ENCODE measurements at places on chromosomes 5 and 9.
A peak's percentile ranks its signal among the peaks of the same experiment; 100 is the strongest.

GRCh38 chr5:143635146-143635752, 176.7 kb upstream of the HMHB1 start:
- DNase-seq: no peak

DNA sequence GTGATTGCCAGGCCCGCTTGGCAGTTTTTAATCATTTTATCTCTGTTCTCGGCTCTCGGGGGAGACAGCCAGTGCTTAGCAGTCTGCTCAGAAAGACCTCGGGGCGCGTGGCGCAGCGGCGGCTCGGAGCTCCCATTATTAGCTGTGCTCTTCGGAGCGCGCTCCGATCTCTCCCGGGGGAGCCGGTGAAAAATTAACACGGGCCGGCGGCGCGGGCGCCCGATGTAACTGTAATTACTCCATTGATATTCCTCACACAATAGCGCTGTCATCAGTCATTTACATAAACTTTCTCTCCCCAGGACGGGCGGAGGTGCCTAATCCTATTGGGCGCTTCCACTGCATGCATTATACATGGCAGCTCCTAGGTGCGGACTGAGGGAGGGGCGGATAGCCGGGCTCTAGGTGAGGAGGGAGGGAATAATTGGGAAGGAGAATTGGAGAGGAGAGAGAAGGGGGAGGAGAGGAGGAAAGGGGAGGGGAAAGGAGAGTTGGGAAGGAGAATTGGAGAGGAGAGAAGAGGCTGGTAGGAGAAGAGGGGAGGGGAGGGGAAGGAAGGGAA, 24.9 kb downstream of the LMX1B start:
- DNase-seq: no peak

GRCh38 chr9:130682421-130683121, 11.0 kb upstream of the EXOSC2 start:
- peak; percentile 38 for DNase-seq

DNA sequence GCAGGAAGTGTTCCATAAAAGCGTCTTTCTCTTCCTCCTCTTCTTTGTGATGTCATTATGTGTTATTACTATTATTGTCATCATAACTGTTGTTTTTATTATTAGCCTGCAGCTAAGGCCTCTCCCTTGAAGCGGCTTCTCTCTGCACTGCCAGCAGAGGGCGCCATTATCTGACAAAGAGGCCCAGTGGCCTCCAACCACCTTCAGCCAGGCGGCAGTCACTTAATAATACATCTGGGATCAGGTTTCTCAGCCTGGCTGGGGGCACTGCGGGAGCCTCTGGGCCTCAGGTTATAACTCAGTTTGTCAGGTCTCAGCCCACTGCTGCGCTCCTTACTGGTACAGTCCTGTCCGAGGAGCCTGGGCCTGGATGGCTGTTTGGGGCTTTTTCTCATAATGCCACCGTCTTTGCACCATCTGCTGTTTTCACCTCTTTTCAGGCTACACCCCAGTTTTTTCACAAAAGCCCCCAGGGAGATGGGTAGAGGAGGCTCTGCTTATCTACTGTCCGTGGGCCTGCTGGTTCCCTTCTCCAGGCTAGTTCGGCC, 281.9 kb downstream of the NSG2 start:
- peak; percentile 38 for DNase-seq

DNA sequence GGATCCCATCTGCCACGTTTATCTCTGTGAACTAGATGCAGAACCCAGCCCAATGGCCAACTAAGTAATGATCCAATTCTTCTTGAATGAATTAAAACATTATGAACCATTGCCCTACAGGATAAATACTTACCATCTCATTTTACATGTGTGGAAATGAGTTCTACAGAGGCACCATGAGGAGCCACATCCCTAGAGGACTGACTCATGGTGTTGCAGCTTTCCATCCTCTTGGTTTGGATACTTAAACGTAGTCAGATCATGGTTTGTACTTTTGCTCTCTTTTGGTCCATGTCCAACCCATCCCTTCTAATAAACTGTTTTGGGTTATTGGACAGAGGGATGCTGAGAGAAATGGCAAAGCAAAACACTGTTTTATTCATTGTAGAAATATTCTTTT, 484.8 kb downstream of the EBF1 start:
- DNase-seq: no peak

- no peak for DNase-seq
Measured at GRCh38 chr5:172815631-172816030, 18.4 kb upstream of the ERGIC1 start.

DNA sequence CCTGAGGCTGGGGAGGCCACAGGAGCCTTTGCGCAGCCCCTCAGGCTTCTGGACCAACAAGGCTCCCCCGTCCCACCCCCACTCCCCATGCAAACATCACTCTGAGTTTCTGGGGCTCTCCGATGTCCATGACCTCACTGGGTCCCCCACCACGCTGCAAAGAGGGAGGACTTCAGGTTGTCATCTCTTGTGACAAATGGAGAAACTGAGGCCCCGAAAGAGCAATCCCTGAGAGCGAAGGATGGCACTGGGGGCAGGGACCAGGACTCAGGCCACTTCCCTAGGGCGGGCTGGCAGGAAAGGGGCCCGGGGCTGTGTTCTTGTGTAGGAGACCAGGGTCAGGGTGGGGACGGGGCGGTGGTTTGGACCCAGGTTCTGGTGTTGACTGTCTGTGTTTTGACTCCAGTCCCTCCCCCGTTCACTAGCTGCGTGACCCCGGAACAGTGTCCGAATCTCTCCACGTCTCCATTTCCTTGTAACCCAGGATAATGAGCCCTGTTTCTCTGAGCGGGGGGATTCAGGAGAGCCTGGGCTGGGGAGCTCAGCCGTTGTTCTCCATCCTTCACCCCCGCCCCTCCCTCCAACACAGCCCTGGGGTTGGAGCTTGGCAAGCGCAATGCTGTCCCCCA, 13.9 kb downstream of the FIBCD1 start:
- DNase-seq: no peak

DNA sequence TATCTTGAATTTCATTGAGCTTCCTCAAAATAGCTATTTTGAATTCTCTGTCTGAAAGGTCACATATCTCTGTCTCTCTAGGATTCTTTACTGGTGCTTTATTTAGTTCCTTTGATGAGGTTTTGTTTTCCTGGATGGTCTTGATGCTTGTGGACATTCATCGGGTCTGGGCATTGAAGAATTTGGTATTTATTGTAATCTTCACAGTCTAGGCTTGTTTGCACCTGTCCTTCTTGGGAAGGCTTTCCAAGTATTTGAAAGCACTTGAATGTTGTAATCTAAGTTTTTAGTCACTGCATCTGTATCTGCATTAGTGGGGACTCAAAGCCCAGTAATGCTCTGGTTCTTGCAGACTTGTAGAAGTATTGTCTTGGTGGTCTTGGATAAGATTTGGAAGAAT, 47.8 kb downstream of the SMIM15 start:
- no peak for DNase-seq

Data from omental fat pad (tissue), 4 donors.